Renal cortical epithelial cell (primary cell): ENCODE measurements at places on chromosomes 11 and 22.

DNA sequence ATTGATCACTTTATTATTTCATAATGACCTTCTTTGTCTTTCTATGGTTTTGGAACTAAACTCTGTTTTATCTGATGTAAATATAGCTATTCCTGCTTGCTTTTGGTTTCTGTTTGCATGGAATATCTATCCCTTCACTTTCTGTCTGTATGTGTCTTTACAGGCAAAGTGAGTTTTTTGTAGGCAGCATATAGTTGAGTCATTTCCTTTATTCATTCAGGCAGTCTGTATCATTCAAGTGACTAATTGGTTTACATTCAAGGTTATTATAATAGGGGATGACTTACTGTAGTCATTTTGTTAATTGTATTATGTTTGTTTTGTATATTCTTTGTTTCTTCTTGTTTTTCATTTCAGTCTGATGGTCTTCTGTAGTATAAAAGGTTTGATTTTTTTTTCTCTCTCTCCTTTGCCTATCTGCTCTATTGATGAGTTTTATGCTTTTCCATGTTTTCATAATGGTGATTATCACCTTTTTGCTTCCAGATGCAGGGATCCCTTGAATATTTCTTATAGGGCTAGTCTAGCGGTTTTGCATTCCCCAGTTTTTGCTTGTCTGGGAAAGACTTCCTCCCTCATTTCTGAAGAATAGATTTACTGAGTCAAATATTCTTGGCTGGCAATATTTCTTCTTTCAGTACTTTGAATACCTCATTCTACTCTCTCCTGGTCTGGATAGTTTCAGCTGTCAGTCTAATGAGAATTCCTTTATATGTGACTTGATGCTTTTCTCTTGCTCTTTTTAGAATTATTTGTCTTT, 50.4 kb downstream of the GDPD4 start:
- peak; percentile 13 for DNase-seq

GRCh38 chr11:59923813-59924212, 14.4 kb upstream of the OOSP1 start:
- DNase-seq, result no peak

GRCh38 chr11:73939096-73939495, 11.7 kb upstream of the DNAJB13 start:
- DNase-seq, result peak; percentile 40

DNA sequence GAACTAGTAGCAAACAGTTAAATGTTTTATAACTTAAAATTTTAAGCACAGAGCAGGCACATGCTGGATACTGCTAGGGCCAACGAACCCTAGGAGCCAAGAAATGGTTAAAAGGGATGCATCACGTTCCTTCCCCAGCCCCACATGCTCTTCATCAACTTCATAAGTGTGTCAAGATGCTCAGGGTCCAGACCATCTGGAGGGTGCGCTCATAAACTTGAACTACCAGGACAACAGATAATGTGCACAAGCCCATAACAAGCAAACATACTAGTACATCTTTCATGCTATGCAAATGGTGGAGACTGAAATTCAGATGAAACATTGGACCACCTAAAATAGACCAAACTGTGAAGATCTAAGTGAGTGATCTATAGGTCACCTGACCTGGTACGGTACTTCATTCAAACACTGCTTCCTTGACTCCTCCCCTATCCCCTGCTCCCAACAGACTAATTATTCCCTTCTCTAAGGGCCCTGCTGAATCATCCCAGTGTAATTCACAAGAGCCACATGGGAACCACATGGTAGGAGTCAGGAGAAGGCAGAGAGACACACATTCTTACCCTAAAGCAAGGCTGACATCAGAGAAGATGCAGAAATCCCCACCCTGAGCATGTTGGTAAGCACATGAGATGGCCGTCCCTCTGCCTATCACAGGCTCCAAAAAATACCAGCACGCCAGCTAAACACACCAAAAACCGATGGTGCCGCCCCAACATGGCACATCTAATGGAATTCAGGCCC, 83.9 kb downstream of the ETS1 start:
- peak; percentile 94 for DNase-seq

- DNase-seq, result no peak
These were observed 1457.0 kb downstream of the BRD1 start for GRCh38 chr22:48370508-48371325.

DNA sequence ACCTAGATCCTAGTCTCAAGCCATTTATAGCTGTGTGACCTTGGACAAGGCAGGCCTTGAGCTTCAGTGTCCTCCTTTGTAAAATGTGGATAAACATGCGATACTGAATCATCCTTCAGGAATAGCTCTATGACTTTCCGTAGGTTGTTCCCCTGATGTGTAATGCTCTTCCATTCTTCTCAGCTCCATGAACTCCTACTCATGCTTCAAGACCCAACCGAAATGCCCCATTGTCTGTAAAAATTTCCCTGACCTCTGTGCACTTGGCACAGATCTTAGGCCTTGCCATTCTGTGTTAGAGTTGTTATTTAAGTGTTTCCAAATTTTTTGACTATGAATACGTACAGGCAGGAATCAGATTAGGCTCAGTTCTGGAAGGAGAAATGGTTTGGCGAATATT, 3.3 kb upstream of the BEST1 start:
- DNase-seq, result no peak

DNA sequence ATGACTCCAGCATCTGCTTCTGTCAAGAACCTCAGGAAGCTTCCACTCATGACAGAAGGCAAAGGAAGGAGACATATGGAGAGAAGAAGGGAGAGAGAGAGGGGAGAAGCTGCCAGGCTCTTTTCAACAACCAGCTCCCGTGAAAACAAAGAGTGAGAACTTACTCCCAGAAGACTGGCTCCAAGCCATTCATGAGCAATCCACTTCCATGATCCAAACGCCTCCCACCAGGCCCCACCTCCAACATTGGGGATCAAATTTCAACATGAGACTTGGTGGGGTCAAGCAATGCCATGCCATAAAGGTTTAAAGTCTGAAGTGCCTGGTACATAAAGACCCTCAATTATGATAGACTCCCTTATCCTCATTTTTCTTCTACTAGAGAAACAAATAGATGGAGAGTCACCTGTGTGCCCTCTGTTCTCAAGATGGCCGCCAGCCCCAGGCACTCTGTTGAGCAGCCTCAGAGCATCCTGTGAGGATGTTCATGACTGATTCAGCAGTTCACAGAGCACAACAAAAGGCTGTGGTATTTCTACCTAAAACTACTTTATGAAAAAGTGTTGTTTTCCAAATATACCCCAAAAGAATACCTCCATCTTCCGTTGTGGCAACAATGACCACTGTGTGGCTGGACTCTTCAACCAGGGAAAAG, 69.0 kb upstream of the CRTAM start:
- no peak for DNase-seq

DNA sequence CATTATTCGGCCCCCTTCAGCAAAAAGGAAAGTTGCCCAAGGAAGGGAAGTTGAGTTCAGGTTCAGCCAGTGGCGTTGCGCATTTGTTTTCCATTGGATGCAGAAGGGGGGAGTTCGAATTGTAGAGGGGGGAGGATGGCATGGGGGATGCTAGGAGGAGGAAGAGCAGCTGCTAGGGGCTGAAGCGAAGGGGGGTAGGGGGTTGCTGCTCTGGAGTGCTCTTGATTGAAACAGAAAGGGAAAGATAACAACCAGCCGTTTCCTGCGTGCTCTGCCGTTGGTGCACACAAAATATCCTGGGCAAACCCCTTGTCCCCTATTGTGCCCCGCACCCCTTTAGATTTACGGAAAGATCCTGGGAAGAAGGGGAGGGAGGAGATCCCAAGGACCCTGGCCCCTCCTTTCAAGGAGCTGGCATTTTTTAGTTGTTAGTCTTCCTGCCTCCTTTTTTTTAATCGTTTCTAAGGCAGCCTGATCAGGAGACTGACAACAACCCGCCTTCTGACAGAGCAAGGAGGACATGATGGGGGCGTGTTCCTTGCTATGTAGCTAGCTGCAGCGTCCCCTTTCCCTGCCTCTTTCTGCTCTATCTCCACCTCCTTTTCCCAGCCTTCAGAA, 2.1 kb downstream of the KMT2A start:
- peak; percentile 84 for DNase-seq

DNA sequence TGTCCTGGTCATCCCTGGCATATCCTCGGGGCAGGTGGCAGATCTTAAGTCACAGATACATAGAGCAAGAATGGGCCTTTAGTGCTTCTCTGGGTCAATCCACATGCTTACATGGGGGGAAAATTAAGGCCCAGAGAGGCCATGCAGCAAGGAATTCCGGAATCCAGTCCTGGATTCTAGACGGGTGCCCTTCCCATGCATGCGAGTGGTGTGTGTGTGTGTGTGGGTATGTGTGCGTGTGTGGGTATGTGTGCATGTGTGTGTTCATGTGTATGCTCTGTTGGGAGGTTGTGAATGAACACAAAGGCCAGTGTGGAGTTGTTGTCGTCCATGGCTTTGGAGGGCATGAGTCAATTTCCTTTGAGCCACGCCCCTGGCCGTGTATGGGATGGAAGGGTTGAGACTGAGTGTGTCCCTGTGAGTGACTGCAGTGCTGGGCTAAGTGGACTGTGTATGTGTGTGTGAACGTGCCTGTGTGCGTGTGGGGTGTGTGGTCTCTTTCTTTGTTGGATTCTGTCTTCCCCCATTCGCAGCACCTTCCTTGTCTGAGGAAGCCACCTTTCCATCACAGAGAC, 33.4 kb upstream of the EIF3D start:
- no peak for DNase-seq

- DNase-seq, result no peak
These were observed 391.5 kb downstream of the CADM1 start for GRCh38 chr11:115112754-115113153.

- no peak for DNase-seq
These were observed 403.6 kb downstream of the TBC1D22A start for GRCh38 chr22:47166033-47166404.

DNA sequence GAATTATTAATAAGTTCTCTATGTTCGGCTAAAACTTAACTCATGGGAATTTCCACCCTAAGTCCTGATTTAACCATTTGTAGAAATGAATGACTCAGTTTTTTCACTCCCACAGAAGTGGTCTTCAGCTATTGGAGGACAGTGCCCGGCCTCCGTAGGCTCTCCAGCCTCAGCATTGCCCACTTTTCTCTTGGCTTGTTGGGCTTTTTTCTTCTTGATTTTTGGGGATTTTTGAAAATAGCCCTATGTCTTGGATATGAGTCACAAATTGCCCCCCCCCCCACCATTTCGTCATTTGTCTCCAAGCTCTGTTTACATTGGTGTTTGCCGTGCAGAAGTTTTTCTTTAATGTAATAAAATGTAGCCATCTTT, 66.7 kb downstream of the PACS1 start:
- peak; percentile 45 for DNase-seq

- peak; percentile 49 for DNase-seq
These were observed 2.8 kb downstream of the PRG3 start for GRCh38 chr11:57378186-57378585.

DNA sequence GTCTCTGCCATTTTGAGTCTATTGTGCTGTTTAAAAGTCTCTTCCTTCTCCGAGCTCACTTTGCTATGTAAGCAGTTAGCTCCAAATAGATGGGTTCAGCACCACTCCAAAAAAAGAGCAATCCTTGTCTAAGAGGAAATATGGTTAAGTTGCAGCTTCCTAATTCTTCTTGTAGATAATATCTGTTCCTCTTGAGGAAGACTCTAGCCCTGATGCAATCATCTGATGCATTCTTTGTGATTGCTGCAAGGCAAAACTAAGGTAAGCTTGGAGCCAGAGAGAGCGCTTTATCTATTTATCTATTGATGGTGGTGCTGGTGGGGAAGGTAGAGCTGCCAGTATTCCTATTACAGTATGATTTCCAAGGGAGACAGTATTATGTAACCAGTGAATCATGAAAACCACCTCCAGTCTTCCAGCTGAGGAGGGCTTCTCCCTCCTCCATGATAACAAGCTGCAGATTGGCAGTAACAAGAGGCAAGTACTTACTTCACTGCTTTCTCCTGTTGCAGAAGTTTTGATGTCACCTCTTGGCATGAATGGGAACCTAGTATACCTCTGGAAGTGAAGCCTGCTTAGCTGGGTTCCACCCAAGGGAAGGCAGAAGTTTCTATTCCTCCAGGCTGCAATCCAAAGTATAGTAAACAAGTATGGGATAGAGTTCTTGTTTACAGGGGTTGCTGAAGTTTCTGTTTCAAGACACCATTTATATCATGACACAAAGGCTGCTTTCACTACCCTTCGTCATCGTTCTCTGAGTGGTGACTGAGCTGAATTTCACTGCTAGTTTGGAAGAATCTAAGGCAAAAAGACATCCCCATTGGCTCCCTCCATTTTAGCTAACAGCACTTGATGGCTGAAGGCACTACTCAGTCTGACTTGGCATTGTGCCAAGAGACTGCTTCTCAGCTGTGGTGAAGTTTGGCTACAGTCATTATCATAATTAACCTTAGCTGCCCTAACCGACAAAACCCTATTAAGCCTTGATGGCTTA, 49.7 kb downstream of the FDX1 start:
- DNase-seq, result peak; percentile 19

DNA sequence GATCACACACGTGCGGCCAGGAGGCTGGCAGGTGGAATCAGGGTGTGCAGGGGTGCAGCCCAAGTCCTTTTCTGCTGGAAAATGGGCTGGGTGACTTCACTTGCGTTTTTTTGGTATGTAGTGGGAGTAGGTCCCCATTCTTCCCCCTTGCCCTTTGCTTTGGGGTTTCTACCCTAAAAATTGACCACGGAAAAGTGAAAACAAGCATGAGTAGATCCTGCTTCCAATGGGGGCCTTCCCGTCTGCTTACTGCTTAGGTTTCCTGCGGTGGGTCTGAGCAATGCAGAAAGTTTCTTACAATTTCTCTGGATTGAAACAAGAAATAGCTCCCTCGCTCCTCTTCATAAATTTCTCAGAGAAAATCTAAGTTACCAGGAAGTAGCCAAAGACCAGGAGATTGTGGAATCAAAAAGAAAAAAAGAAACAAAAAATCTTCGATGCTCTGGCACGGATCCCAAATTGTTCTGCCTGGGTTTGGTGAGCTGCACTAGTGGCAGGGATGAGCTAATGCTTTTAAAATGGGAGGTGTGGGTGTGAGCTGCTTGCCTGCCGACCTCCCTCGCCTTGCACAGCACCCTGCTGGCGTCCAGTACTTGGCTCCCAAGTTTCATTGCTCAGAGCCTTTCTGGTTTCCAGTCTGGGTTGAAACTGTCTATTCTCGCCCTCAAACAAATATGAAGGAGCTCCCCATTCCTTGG, 2.4 kb downstream of the TIMP3 start:
- no peak for DNase-seq

GRCh38 chr11:96051820-96052219, 127.9 kb upstream of the MTMR2 start:
- DNase-seq, result no peak
